Cardiac ventricle fibroblast (primary cell): ENCODE measurements at places on chromosomes 3 and 15. TPM values are rescaled to one million over a fixed set of nuclear protein-coding genes. Genes with fewer than 3 reads are reported as not detected.

The GCSAM gene
- total RNA-seq, result not detected in 2 replicates

The LMLN gene
- 5.1 and 11.3 TPM in 2 replicates for total RNA-seq

The SCAANT1 gene
- total RNA-seq, result not detected in 2 replicates

The COLQ gene
- 0.93 and 1.6 TPM in 2 replicates for total RNA-seq

The IL20RB gene
- total RNA-seq, result 0.44 and 0.64 TPM in 2 replicates

The GREM1 gene
- total RNA-seq, result 0.06 and 0.10 TPM in 2 replicates

The BCL2A1 gene
- total RNA-seq, result not detected in 2 replicates

The ACAN gene
- total RNA-seq, result not detected in 2 replicates

The ANKUB1 gene
- not detected in 2 replicates for total RNA-seq

The APPL1 gene
- total RNA-seq, result 21.3 and 26.6 TPM in 2 replicates

The CD200 gene
- total RNA-seq, result 7.8 and 8.7 TPM in 2 replicates

The SCN5A gene
- total RNA-seq, result 0.05 and 0.44 TPM in 2 replicates

The PPIP5K1 gene
- total RNA-seq, result 3.3 and 3.8 TPM in 2 replicates
